ENCODE measurements at places on chromosomes 1 and 21. TPM values are rescaled to one million over a fixed set of nuclear protein-coding genes. Genes with fewer than 3 reads are reported as not detected.

GRCh38 chr1:48644905-48645605 is 131.6 kb downstream of the BEND5 start:
- DNase-seq, result no peak

DNA sequence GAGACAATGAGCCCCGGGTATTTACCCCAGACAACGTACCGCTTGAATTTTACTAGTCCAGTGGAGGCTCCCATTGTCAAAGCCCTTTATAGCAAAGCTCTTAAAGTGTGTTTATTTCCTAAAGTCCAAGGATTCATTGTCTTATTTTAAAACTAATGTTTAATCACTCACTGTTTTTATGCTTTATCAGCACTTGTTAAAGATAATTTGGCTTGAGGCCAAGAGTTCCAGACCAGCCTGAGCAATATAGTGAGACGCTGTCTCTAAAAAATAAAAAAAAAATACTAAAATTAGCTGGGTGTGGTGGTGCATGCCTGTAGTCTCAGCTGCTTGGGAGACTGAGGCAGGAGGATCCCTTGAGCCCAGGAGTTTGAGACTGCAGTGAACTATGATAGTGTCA is 202.8 kb downstream of the RYR2 start:
- DNase-seq, result no peak

PLPPR4 gene
- 0.80 TPM for total RNA-seq

TTC39A gene
- total RNA-seq, result 111 TPM

GRCh38 chr1:13616234-13616633 is 32.6 kb downstream of the PDPN start:
- no peak for DNase-seq

GRCh38 chr1:71463144-71463543 is 382.3 kb upstream of the ZRANB2 start:
- DNase-seq, result no peak

DNA sequence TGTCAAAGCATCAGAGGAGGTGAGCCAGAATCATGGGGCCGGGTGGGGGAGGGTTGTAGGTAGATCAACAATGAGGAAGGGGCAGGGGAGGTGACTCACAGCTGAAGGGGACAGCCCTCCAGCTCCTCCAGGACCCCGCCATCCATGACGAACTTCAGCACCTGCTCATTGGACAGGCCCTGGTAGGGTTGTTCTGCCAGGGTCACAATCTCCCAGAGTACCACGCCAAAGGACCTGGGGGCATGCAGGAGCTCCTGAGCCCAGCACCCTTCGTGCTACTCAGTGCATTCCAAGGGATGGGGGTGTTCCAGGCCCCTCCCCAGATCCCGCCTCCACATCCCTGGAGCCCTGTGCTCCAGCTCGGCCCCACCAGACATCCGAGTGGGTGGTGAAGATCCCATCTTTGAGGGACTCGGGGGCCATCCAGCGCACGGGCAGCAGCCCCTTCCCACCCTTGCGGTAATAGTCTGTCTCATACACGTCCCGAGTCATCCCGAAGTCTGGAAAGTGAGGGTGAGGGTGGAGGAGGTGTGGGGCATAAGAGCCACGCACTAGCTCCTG is 17.5 kb downstream of the INSRR start:
- no peak for DNase-seq

DNA sequence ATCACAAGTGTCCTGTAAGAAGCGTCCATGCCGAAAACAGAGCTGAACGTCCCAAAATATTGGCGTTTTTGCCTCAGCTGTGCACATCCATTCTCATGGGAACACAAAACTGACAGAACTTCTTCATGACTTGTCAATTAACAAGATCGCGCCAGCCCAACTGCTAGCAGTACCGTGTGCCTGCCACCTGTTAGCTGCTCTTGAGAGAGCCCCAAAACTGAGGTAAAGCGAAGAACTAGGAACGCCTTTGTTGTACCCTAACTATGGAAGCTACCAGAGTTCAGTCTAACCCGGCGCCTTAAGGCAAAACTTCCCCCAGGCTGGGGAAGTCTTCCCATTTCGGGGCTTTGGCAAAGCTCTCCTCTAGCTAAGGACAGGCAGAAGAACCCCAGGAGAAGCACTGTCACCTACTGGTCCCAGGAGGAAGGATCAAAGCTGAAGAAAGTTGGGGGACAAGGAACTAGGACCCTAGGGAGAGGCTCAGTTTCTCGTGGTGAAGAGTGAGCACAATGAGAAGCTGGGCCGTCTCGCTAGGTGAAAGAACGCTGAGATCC is 719 bp downstream of the EYA3 start:
- no peak for DNase-seq

DNA sequence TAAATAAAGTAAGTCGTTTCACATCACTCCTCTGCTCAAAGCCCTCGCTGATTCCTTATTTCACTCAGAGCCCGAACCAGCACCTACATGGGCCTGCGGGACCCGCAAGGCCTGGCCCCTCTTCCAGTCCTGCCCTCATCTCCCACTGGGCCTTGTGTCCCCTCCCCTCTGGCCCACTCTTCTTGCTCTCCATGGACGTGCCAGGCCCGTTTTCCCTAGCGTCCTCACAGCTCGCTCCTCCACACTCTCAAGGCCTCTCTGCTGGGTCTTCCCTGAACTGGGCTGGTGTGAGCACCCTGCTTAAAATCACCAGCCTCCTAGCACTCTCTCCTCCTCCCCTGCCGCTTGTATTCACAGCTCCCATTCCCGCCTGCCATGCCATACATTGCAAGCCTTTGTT is 237.9 kb downstream of the FOXD2 start:
- DNase-seq, result no peak

DNA sequence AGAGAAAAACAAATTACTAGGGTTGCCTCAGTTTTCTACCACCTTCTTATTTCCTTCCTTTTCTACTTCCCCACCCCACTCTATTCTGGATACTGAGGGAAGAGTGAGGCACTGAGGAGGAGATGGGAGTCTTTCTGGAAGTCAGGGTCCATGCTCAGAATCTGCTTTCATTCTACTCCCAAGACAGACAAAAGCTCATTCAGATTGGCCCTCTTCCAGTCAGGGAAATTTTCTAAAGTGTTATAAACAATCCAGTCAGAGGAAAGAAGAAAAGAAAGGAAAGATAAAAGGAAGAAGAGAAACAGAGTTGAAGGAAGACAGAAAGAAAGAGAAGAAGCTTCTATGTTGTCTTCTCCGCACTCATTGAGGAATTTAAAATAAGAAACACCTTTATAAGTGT is 228.6 kb downstream of the COP1 start:
- no peak for DNase-seq

GRCh38 chr1:33234588-33234990 is 21.7 kb upstream of the ZNF362 start:
- DNase-seq, result no peak

GART gene
- total RNA-seq, result 80.6 TPM

DNA sequence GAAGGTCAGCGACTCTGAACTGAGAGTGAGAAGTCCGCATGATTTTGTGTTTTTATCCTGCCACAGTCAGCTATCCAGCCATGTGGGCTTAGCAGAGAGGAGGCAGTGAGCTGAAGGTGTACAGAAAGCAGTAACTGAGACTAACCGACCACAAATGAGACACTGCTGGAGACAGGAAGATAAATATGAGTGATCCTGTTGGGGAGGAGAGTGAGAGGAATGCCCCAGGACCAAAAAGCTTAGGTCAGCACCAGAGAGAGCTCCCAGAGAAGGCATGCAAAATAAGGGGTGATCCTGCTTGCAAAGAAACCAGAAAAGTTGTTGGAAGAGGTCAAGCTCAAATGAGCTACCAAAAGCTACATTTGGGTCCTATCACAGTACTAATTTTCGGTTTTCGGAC is 63.7 kb downstream of the HLCS start:
- DNase-seq, result no peak

DPYD gene
- 56.4 TPM for total RNA-seq

ABL2 gene
- total RNA-seq, result 23.9 TPM

DNA sequence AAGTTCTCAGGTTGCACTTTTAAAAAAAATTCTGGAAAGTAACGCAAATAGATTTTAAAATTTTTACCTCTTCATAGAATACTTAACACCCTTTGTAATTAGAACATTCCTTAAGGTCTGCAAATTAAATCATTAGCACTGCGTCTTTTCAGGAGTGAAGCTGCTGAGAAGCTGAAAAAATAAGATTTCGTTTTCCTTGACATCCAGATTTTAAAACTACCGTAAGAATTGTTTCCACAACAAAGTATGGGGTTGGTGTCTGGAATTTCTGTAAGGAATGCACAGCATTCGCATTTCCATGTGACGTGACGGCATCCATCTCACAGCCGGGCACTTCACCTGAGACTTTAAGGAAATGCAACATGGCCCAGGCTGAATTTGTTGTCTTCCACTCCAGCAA is 76.3 kb upstream of the COX20 start:
- DNase-seq, result no peak

GRCh38 chr1:190478149-190479049 is 735 bp upstream of the BRINP3 start:
- DNase-seq, result no peak

SPTA1 gene
- under 0.01 TPM for total RNA-seq

DNA sequence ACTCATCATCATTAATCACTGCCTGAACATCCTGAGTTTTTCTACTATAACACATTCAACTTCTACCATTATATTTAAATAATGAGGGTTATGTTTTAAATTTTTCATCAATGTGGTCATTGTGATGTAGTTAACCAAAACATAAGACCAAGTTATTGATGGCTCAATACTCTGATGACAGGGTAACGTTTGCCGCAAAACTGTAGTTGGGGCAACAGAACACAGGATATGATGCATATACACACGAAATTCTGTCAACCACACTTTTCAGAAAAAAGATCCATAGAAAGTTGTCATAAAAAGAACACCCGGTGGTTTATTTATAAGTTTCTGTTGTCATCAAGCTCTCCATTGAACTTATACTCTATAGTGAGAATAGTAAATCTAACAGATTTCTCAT is 121.7 kb upstream of the COL11A1 start:
- no peak for DNase-seq

DNA sequence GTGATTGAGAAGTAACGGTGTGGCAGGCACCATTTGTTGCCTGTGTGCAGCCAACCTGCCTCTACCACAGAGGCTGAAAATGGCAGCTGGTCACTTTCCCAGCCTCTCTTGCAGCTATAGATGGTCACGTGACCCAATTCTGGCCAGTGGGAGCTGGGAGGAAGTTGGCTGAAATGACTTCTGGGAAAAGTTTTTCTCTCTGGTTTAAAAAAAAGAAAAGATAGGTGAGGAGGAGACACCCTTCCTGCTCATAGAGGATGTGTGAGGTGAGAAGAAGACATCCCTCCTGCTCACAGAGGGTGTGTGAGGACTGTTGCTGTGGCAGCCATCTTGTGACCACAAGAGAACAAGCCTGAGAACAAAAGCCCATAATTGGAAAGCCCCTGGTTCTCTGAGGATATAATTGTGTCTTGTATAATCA is 122.8 kb downstream of the SYF2 start:
- no peak for DNase-seq

DNA sequence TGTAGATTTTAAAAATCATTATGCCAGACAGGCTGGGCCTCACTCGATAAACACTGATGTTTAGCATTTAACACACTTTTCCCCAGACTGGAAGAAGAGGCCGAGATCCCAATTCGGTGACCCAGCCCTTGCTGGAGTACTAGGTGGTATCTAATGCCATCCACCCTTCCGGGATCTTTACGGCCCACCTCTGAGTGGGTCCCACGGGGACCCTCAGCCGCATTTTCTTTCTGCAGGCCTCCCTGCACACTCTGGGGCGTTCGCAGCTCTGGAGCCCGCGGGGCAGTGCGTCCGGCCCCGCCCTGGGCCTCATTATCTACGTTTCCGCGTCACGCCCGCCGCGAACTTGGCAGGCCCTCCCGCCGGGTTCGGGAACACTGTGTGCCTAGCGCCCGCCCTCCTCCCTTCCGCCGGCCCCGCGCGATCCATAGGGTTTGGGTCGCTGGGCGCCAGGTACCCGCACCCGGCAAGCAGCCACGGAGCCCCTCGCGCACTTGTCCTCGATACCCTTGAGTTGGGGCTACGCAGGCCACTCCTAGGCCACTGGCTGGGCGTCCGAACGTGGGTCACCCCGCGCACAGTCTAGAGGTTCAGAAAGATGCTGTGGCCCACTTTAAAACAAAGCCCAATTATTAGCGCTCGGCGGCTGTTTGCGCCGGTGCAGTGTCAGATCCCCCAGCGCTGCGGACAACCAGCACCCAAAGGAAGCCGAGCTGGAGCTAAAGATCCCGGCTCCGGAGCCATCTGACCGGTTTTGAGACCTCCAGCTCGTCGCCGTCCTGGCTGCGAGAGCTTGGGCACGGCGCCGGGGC is 950 bp upstream of the EVA1C start:
- DNase-seq, result peak; percentile 88

DNA sequence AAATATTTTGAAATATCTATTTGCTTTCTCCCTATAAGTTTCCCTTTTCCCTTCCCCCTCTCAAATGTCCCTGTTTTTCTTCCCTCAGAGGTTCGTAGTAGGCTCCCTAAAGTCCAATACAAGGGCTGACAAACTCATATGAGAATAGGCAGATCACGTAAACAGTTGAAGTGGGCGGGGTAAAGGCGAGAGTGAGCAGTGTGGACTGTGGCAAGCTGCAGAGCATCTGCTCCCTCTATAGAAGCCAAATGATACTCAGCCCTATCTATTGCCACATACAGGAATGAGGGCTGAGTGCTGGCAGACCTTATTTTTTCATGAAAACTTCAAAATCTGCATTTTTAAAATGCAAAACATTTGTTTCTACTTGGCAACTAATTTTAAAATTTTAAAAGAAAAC is 26.3 kb downstream of the PRDX6 start:
- DNase-seq, result no peak

DNA sequence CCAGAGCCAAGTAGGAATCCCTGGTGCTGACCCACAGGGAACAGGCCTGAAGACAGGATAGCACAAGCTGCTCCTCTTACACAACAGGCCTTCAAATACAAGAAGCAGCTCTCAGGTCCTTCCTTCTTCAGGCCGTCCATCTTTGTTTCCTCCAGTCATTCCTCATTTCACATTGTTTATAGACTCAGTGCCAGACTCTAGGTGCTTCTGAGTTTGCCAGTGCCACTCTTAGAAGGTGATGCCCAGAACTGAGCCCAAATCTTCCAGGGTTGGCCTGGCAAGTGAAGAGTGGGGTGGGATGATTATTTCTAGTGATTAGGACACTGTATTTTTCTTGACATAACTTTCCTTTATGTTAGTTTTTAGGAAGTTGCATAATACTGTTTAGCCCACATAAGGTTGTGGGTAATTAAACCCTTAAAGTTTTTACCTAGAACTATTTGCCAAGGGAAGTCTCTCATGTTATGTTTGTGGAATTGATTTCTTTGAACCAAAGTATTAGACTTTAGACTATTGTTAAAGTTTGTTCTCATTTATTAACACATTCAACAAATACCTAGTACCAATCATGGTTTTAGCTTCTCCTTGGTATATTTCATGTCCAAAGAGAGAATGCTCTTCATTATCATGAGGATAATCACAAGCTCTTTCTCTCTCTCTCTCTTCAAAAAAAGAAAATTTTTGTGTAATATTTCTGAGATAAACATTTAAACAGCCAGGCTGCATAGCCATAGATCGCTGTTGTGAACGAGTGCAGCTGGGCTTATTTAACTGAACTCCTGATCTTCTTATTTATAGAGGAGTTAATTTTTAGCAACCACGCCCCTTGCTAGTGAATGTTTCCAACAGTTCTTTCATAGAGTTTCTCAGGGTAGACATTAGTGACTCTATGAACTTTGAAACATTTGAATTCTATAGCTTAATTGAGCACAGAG is 47.7 kb downstream of the PGM1 start:
- DNase-seq, result no peak

- no peak for DNase-seq
Observed at GRCh38 chr21:35840197-35840799, 220.0 kb downstream of the SETD4 start.
